NCI-H2171 (cell line): ENCODE measurements at places on chromosomes 2 and 18.

- no peak for DNase-seq
Measured at GRCh38 chr2:170820757-170821530, 4.3 kb downstream of the GAD1 start.

DNA sequence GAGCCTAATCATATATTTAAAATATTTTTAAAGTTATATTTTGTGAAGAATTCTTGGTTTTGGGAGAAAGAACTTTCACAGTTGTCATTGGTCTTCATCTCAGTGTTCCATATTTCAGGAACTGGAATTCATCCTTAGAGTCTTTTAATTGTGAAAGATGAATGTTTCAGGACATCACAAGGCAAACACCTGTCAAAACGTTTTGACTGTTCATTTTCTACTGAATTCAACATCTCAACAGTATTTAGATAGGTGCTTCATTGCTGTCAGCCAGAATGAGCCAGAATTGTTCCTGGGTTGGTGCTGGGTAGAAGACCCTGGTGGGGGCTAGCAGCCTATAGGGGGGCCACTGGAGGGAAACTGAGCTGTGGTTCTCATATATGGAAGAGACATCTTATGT lies 255.1 kb upstream of the CXCR4 start:
- no peak for DNase-seq

- DNase-seq: no peak
Measured at GRCh38 chr2:33395655-33396249, 80.7 kb upstream of the RASGRP3 start.

DNA sequence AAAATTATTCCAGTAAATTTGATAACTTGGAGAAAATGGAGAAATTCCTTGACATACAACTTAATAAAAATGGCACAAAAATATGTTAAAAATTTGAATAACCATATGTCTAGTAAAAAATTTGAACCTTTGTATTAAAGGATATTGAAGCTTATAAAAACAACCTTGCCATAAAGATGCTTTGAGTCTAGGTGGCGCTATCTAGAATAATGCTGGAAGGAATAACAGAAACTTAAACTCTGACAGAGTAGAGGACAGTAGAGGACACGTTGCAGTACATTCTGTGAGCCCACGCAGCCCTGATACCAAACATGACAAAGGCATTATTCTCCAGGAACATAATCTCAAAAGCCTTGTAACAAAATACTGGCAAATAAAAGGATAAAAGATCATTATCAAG lies 44.7 kb upstream of the ALKAL2 start:
- no peak for DNase-seq

GRCh38 chr2:3662239-3662638 lies 4.2 kb downstream of the ALLC start:
- DNase-seq: no peak

DNA sequence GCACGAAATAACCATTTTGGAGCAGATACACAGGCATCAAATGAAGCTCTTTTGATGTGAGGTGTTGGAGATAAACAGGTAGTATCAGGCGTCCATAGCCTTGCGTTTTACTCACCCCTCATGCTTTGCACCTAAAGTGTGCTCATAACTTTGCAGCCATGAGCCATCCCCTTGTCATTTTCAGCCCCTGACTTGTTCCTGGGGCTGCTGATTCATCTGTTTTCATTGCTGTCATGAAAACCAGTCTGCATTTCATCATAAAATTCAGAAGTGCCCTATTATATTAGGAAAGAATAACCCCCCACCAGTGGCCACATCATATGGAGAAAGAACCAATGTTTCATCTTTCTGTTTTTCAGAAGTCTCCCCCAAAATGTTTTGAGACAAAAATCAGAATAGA lies 329.7 kb upstream of the NRP2 start:
- no peak for DNase-seq

- DNase-seq: no peak
Measured at GRCh38 chr2:100140582-100140981, 1.8 kb downstream of the AFF3 start.

DNA sequence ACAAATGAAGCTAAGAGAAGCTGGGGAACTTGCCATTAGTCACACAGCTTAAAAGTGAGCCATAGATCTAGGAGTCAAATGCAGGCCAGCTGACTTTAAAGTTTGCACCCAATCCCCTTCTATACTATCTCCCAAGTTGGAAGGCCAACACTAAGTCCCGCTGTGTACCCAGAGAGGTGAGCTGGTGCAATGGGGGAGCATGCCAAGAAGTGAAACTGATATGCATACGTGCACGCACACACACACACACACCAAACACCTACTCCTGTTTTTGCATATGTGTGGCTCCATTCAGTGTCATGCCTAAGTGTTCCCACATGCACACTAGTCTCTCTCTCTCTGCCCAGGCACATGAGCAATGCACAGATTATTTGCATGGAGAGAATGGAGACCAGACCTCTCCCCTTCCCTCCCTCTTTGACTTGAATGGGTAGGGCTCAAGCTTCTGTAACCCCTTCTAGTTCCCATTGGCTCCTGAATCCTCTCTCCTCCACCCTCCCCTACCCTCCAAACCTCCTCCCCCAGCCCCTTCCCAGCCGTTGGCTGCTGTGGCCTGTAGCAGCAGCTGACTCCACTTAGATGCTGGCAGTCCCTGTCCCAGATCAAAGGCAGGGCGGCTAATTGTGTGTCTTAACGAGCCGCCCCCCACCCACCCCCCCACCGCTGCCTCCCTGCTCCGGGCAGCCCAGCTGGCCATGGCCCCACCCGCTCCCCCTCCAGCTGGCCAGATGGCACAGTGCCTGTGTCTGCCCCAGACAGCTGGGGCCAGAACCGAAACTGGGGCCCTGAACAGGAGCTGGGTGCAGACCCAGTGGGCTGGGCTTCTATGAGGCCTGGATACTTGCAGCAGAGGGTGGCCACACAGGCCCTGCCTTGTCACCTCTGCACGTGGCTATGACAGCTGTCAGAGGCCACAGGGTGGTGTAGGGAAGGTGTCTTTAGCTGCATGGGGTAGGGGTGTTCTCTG lies 5.6 kb downstream of the WNT10A start:
- peak; percentile 61 for DNase-seq

- no peak for DNase-seq
Measured at GRCh38 chr2:122341007-122341406, 585.6 kb downstream of the TSN start.

DNA sequence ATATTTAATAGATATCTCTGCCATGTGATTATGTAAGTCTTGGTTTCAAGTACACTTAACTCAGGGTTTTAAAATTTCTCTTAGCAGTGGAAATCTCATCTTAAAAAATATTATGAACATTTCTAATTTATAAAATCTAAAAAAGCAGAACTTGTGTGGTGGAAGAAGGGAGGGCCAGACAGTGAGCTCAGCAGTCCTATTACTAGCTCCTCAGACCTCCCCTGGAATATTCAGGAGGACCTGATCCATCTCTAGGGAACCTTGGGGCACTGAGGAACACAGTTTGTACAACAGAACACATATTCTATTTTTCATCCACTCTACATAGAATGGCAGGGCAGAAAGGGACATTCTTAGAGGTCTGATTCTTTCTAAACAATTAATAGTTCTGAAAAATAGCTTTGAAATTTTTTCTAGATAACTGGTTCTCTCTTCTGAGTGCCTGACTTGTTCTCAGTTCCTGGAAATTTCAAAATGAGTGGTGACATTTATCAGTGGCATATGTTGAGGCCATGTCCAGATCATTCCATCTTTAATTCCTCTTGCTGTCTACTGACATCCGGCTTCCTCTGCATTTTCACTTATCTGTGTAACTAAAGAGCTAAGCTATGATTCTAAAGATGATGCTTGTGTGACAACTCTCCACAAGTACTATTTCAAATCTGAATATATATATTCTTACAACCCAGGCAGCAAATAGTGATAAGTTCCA lies 8.2 kb upstream of the MAP4K4 start:
- no peak for DNase-seq

- DNase-seq: no peak
Measured at GRCh38 chr2:223001797-223002175, 50.2 kb upstream of the KCNE4 start.

DNA sequence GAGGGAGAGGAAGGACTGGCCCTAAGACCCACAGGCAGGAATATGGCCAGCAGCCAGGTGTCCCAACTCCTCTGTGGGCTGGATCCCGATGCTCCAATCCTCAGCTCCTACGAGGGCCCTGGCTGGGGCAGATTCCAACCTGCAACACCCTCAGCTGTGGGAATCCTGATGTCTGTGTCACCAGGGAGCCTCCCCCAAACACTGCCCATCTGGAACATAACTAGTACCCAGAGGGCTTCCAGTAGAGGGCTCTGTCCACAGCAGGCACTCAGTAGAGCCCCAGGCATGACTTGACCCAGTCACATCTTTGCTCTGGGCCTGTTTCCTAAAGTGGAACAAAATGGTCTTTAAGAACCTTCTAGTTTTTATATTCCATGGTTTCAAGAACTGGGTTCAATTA lies 20.6 kb upstream of the LOXHD1 start:
- no peak for DNase-seq

DNA sequence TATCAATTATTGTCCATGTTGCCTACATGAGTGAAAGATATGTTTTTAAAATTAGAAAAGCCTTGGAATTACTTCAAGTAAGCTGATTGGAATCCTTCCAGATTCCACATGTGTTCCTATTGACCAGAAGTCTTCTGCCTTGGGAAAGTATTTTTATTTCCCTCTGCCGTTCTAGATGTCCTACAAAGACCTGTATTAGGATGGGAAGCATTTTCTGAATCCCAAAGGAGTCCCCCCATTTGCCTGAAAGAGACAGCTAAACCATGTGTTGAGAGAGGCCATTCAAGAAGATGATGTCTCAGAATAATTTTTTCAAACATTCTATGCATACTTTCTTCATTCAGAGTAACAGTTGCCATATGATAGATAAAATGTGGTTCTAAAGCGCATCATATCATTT lies 19.0 kb upstream of the MYO1B start:
- DNase-seq: no peak

DNA sequence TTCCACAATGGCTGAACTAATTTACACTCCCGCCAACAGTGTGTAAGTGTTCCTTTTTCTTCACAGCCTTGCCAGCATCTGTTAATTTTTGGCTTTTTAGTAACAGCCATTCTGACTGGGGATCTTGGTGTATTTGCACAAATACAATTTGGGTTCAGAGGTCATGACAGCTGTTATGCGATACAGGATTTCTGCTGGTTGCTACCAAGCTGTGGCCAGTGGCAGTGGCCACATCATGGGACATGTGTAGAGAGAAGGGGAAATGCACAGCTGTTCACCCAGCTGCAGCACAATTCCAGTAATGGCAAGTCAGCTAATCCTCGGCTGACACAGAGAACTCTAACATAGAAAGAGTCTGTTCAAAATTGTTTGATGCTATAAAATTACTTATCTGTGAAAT lies 21.0 kb upstream of the SELENOI start:
- no peak for DNase-seq

GRCh38 chr18:45291621-45292615 lies 323.4 kb upstream of the SLC14A2 start:
- no peak for DNase-seq

GRCh38 chr2:12070153-12070552 lies 323.7 kb downstream of the LPIN1 start:
- DNase-seq: no peak

DNA sequence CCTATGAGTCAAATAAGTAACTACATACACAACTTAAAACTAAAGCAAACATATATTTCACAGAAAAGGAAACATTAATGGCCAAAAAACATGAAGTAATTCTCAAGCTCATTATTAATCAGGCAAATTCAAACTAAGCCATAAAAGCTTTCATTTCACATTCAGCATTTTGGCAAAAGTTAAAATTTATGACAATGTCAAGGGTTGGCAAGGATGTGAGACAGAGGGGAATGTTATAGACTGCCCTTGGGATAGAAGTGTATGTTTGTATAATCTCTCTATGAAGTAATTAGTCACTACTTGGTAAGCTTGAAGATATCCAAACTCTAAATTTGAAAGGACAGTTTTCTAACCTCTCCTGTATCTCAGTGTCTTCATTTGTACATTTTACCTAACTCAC lies 539.4 kb downstream of the RIT2 start:
- no peak for DNase-seq

- DNase-seq: no peak
Measured at GRCh38 chr18:48075707-48076093, 145.2 kb upstream of the SMAD2 start.

DNA sequence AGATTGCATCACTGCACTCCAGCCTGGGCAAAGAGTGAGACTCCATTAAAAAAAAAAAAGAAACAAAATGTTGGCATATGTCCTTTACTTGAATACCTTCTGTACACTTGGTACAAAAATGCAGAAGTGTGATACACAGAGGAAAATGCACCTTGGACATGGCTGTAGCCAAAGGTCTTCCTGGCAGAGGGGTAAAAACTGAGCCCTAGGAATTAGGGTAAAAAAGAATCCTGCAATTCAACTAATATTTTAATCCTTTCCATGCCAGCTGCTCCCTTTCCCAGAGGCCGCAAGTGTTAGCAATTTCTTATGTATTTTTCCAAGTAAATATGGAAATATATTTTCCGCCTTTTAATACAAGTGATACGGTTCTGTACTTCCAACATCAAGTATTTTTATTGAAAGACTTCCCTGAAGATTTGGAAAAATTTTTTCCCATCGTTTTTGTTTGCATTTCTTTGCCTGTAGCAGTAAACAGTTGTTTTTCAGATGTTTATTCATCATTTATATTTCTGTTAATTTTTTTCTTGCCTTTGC lies 26.2 kb downstream of the KCNJ13 start:
- DNase-seq: no peak

- DNase-seq: no peak
Measured at GRCh38 chr2:14344355-14344754, 288.2 kb upstream of the LRATD1 start.

DNA sequence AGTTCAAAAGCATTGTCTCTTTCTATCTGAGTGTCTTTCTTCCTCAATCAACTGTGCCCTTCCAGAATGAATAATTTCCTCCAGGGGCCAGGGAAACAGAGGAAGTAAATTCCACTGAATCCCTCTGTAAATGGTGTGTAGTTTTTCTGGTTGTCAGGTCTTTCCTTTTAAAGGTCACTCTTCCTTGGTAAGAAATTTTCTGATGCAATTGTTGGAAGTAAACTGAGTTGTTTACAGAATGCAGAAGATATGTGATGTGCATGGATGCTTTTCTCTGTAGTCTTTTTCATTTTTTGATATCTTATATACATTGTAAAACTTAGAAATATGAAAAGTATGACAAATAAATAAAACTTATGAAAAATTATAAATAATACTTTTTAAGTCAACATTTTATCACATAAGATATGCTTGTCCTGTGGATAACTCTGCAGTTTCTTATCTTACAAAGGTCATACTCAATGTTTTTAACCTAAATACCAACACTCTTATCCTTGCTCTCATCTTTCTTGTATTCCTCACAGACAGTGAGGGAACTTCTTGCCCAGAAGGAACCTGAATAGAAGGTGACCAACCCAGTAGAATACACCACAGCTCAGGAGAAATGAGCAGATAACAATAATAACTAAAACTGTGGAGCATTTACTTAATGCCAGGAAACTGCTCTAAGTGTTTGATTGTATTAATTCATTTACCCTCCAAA lies 234.5 kb downstream of the METTL4 start:
- DNase-seq: no peak

GRCh38 chr2:60581433-60582282 lies 28.2 kb upstream of the BCL11A start:
- peak; percentile 82 for DNase-seq

- DNase-seq: no peak
Measured at GRCh38 chr18:41444943-41445342, 510.1 kb upstream of the PIK3C3 start.

- no peak for DNase-seq
Measured at GRCh38 chr2:147181351-147182029, 663.3 kb upstream of the ACVR2A start.

- DNase-seq: no peak
Measured at GRCh38 chr18:39721712-39722111, 2156.1 kb upstream of the CELF4 start.
